ENCODE measurements at places on chromosomes 6 and 20.
A peak's percentile ranks its signal among the peaks of the same experiment; 100 is the strongest.

DNA sequence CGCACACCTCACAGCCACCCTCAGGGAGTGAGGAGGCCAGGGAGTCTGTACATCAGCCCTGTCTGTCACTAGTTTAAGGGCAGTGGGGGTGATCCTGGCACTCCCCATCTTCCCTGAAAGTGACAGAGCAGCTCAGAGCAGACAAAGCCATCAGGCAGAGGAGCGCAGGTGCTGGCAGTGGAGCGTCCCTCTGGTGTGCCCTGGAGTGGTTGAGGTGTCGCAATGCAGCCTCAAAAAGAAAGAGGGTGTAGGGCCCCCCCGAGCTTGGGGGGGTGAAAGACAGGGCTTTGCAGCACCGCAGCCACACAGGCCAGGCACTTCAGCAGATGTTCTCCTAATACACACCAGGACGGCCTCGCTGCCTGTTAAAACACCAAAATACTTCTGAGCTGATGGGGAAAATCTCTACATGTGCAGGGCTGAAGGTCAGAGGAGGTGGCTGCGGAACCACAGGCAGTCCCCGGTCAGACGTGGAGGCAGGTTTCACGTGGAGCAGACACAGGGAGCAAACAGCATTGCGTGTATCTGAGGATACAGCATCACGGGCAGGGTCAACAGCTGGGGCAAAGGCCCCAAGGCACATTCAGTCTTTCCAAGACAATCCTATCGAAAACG is 69.5 kb downstream of the PREX1 start:
- DNase-seq: no peak

DNA sequence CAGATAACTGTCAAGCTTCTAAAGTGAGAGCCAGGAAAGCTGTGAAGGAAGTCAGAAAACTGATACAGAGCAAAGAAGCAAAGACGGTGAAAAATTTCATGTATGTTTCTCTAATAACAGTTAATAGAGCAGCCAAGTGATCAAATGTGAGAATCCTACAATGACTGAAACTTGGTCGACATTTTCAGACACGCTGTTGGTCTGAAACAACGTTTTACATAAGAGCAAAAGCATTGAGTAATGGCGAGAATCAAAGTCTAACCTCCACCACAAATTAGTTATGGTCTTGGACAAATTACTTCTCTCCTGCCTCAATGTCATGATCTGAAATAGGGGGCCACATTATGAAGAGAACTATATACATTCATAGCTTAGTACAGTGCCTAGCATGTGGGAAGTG is 3.3 kb downstream of the MKKS start:
- DNase-seq: no peak

- no peak for DNase-seq
Observed at GRCh38 chr6:154157082-154157481, 118.0 kb downstream of the OPRM1 start.

DNA sequence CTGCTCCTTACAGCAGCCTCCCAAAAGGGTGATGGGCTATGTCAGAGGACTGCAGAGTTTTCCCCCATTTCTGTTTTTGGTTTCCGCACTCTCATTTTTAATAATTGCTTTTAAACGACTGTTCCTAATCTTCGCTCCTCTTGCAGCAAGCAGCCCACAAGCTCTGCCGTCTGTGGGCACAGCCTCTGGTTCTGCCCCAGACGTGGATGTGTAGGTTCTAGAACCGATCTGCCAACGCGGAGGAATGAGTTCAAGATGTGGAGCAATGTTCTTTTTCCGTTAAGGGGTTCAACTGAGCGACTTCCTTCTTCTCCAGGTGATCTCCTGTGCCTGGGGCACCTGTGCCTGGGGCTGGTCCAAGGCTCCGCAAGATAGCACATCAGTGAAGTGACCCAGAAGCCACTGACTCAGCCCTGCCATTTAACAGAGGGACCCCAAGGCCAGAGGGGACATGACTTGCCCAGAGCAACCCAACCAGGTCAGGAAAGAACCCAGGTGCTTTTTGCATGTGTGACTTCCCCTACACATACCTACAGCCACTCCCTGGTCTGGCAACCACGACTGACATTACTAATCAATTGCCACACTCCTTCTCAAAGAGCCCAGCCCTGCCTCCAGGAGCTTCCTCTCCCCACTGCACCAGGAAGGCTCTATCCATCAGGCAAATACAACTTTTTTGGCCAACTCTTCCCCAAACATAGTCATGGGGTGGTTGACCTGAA is 22.7 kb downstream of the PMEPA1 start:
- no peak for DNase-seq

- DNase-seq: no peak
Observed at GRCh38 chr6:21586740-21587178, 6.8 kb upstream of the SOX4 start.

- DNase-seq: no peak
Observed at GRCh38 chr20:32439132-32439829, 81.2 kb downstream of the ASXL1 start.

DNA sequence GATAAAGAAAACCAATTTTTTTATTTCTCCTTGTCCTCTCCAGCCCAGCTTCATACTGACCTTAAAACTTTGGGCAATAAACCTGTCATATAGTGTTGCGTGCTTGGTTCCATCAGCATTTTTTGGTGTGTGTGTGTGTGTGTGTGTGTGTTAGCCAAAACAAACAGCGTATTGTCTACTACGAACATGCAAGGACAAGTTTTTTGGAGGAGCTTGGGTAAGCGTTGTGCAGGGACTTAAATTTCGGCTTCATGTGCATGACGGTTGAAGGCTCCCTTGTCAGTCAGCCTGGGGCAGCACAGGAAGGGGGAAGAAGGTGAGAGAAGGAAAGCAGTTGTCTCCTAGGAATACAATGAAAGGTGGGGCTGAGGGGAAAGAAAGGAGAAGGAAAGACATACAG is 62.0 kb upstream of the PAX1 start:
- no peak for DNase-seq

DNA sequence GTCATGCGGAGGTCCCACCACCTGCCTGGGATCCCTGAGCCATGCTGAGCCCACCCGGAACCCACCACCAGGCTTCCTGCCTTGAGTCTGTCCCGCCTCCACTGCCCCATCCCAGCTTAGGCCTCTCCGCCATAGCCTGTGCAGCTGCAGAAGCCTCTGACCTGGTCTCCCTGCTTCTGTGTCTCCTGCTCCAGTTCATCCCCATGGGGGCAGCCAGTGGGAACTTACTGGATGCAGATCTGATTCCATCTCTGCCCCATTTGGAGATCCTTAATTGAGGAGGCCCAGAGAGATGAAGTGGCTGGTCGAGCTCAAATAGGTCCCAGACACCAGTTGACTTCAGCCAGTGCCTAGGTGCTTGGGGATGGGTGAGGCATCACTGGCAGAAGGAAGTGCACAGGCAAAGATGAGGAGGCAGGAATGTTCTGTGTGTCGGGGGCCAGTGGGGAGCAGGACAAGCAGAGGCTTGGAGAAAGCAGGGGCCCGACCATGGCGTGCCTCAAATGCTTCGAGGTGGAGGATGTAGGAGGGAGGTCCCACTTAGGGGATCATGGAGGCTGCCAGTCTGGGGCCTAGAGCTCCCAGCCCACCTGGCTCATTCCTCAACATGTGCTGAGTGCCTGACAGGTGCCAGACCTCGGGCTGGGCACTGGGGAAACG is 112.8 kb downstream of the TOX2 start:
- DNase-seq: no peak

DNA sequence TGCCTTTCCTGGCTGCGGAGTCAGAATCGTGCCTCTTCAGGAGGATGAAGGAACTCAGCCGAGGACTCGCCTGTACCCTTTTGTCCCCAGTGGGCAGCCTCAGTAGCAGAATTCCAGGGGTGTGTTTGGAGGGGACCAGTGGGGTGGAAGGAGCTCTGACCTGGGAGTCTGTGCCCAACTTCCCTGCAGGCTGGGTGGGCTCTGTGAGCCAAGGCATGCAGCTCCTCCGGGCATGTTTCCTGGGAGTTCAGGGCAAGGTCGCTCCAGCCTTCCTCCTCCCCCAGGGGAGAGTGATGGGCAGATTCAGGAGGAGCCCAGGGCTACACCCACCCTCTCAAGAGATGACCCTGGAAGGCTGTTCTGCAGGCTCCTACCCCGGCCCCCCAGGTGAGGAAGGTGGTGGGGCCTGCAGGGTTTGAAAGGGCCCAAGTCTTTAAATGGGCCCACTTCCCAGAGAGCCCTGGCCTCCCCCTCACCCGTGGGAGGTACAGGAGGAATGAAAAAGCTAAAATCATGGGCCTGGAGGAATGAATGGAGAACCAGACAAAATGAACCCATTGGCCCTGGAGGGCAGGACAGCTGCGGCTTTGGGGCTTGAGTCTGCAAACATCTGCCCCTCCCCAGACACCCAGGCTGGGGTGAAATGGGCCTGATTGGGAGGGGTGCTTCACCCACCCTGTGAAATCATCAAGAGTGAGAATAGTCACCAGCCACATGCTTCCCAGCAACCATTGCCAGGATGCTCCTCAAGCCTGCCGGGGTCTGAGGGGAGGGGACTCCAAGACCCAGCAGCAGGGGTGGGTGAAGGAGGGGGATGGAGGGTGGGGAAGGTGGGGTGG is 77.6 kb upstream of the PMEPA1 start:
- DNase-seq: no peak

DNA sequence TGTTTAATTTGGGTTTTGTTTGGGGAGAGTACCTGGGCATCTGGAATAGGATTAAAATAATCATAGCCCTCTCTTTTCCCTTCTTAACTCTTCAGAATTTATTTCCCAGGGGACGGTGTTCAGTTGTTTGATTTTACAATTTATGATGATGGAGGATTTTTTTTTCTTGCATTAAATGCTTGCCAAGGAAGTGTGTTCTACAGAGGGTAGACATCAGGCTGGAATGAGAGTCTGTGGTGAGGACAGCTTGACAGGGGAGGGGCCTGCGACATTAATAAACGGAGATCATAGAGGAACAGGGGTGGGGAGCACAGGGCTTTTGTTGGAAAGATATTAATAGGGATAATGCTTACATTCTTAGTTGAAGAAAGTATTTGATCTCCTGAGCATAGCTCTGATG is 297.5 kb downstream of the CLIC5 start:
- no peak for DNase-seq

- peak; percentile 48 for DNase-seq
Observed at GRCh38 chr20:4014031-4014474, 1.3 kb downstream of the RNF24 start.

DNA sequence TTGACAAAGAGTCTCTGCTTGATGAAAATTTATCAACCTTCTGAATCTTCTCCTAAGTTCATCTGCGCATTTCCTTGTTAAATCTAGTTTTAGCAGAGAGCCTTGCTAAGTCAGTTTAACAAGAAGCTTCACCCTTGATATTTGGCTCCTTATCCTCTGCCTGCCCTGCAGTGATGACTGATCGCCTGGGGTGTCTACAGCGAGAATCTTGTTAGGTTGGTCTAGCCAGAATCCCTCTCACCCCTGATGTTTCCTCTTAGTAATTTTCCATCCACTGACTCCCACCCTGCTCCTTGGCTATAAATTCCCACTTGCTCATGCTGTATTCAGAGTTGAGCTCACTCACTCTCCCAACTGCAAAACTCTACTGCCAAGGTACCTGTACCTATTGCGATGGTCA is 114.1 kb downstream of the TENT5A start:
- no peak for DNase-seq

DNA sequence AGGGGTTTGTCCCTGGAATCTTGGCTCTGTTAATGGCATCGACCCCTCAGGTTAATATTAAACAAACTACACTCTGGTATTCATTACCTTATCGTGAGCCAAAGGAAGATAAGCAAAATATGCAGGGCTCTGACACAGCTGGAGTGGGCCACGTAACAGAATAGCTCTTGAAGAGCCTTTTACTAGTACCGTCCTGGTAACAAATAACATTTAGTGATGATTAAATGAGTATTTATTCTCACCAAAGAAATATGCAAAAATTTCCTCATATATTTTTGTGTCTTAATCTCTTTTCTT is 20.1 kb upstream of the UTRN start:
- DNase-seq: peak; percentile 77

GRCh38 chr6:105755885-105756284 is 330.3 kb upstream of the PRDM1 start:
- no peak for DNase-seq

DNA sequence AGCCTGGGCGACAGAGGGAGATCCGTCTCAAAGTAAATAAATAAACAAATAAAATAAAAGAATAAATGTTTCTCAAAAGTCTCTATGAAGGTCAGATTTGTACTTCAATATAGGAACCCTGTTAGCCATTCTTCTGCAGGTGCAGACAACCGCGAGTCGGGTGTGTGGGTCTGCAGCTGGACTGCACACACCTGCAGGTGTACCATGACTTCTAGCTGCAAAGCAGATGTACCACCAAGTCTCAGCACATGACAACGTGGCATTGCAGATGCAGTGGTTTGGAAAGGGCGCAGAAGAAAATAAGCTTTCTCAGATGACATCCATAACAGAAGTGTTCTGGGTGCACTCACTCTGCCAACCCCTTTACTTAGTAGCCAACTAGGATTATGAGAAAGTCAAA is 239.7 kb downstream of the ATXN1 start:
- no peak for DNase-seq

DNA sequence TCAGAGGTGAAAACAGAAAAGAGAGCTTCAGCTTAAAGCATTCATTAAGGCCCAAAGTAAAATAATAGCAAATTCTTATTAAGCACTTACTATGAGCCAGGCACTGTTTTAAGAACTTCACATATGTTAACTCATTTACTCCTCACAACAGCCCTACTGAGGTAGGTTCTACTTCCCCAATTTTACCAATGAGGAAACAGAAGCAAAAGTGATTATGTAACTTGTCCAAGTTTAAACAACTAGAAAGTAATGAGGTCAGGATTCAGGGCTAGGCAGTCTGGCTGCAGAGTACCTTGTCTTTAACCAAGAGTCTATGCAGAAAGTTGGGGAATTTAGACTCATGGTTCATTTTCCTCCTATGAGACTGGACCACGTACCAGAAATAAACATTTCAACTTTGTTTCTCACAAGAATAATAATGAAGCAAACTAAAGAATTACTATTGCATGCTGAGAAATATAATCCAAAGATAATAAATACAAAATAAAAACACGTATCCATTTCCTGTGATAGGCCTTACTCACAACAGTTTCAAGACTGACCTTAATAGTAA is 3.8 kb downstream of the COL21A1 start:
- no peak for DNase-seq

- no peak for DNase-seq
Observed at GRCh38 chr6:106792536-106793236, 163.3 kb downstream of the QRSL1 start.

DNA sequence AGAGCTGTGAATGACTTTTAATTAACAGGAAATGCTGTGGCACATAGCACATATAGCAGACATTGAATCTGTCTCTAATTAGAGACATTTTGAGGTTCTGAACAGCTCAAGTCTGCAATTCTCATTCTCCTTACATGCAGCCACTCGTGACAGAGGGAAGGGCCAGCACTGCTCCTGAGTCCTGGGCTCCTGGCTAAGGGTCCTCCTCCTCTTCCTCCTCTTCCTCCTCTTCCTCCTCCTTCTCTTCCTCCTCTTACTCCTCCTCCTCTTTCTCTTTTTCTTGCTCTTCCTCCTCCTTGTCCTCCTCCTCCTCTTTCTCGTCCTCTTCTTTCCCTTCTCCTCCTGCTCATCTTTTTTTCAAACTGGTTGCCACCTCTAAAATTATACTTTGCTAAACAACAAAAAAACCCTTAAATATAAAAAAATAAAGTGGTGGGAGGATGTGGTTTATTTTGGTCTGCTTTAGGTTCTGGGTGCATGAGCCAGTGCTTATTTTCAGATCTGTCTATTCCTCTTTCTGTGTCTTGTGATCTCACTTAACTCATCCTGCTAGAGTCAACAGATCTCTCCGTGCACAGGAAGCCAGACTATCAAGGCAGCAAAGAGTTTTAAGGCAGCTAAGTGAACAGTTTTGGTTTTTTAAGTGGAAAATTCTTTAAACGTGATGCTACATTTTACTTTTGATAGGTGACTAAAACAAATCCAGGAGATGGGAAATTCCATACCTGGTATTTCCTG is 159.3 kb downstream of the CD83 start:
- DNase-seq: no peak

- DNase-seq: no peak
Observed at GRCh38 chr20:31872406-31872805, 2.0 kb downstream of the TTLL9 start.
